ENCODE measurements at places on chromosomes 1 and 21.

DNA sequence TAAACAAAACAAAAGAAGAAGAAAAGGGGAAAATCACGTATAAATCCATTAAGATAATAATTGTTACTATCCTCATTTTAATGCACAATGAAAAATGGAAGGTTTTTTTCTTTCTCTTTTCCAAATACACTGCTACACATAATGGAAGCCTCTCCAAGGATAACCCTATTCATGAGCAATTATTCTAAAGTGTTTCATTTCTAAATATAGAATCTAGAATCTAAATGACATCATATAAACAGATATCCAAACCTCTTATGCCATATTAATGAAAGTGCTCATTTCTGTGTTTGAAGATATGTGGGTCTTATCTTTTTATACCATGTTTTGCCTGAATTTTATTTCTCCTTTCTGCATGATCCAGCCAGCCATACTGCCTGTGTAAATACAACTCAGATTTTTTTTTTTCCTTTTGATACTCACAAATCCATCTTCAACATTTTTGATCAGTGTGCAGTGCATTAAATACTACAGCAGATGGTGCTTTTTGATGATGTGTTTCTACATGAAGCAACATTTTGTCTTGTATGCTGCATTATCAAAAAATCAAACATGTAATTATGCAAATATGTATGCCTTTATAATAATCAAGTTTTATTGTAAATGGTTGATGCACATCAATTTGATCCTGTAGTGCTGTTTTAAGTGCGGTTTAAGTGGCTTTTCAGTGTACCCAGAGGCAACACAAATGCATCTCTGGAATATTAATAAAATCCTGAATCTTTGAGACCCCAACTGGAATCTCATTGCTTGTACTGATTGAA, 625.6 kb upstream of the PTBP2 start:
- DNase-seq: no peak

DNA sequence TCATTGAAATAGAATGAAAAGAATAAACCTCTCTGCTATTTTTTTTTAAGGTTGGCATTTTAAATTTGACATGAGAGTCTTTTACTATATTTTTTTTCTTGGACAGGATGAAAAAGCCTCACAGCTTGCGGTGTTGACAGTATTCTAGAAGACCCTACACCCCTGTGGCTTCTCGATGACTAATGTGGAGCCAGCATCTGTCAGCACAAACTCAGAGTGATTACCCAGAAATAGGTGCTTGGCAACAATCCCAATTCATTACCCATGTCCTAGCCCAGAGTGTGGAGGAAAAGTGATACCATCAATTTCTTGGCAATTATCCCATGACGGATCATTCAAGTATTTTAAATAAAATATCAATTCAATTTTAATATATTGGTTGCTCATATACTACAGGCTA, 186.8 kb upstream of the MAP1LC3C start:
- DNase-seq: peak; percentile 90

- no peak for DNase-seq
Observed at GRCh38 chr1:221797506-221797905, 55.6 kb upstream of the DUSP10 start.

GRCh38 chr1:37433171-37433570, 41.2 kb upstream of the ZC3H12A start:
- no peak for DNase-seq

DNA sequence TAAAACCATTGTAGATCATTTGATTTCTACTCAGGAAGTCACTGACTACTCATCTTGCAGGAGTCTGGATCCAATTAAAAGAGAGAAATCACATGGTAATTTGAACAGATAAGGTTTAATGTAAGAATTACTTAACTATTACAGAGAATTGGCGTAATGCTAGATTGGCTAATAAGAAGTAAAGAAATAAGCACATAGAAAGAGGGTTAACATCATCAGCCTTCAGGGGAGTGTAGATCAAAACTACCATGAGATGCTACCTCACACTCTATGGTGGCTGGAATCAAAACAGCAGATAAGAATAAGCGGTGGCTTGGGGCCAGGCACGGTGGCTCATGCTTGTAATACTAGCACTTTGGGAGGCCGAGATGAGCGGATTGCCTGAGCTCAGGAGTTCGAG, 11.7 kb downstream of the ST3GAL3 start:
- no peak for DNase-seq

DNA sequence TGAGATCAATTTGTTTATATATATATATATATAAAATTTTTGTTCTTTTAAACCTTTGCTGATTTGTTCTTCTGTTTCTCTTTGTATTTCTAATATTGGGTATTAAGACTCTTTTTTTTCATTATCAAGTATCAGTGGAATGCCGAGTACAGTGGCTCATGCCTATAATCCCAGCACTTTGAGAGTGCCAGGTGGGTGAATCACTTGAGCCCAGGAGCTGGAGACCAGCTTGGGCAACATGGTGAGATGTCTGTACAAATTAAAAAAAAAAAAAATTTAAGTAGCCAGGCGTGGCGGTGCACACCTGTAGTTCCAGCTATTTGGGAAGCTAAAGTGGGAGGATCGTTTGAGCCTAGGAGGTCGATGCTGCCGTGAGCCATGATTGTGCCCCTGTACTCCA, 67.1 kb downstream of the MAST2 start:
- DNase-seq: no peak

DNA sequence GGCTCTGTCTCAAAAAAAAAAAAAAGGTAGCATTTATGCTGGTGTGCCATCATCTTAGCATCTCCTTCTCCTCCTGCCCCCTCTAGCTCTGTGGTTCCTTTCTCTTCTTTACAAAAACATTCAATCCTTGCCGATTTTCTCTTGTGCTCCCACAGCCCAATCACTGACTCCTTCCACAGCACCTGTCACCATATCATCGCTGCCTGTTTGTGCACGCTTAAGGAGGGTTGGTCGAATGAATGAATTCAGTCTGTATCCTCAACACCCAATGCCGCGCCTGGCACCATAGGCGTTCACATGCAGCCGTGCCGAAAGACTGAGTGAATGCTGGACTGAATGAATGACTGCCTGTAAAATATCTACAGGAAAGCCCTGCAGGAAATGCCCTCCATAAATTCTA, 7.9 kb downstream of the RNU5D-1 start:
- no peak for DNase-seq

GRCh38 chr1:225373155-225373554, 54.7 kb downstream of the LBR start:
- no peak for DNase-seq

- DNase-seq: no peak
Observed at GRCh38 chr1:38958967-38959366, 17.3 kb upstream of the RHBDL2 start.

- DNase-seq: no peak
Observed at GRCh38 chr1:221634606-221635005, 107.3 kb downstream of the DUSP10 start.

DNA sequence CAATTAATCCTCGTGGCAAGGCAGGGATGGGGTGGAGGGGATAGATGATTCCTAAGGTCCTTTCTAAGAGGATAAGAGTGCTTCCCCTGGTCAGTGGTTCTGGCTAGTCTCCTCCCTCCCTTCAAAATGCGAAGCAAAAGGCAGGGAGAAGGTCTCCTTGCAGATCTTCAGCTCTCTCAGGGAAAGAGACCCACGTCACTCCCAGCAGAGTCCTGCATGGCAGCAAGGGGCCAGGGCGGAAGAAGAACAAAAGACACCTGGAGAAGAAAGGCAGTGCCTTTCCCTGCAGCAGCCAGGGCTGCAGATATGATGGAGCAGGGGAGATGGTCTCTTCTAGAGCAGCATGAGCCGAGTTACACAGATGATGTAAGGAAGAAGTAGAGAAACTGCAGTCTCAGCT, 29.6 kb upstream of the SLAMF9 start:
- no peak for DNase-seq

DNA sequence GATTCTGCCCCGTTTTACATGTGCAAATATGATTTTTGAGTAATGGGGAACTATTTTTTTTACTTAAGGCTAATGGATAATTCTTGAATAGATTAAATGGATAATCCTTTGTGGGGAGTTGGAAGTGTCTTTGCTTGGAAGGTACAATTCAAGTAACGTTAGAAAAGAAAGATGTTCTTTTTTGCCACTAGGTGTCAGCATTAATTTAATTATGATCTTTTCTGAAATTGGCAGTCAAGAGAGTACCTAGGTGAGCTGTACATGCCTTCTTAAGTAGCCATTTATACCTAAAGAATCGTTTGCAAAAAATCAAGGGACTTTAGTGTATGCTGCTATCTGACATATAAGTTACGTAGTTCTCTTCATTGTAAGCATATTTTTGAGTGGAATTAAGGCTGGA, 2.2 kb downstream of the FBXO28 start:
- DNase-seq: peak; percentile 58

GRCh38 chr1:203378556-203379245, 27.8 kb upstream of the FMOD start:
- no peak for DNase-seq

DNA sequence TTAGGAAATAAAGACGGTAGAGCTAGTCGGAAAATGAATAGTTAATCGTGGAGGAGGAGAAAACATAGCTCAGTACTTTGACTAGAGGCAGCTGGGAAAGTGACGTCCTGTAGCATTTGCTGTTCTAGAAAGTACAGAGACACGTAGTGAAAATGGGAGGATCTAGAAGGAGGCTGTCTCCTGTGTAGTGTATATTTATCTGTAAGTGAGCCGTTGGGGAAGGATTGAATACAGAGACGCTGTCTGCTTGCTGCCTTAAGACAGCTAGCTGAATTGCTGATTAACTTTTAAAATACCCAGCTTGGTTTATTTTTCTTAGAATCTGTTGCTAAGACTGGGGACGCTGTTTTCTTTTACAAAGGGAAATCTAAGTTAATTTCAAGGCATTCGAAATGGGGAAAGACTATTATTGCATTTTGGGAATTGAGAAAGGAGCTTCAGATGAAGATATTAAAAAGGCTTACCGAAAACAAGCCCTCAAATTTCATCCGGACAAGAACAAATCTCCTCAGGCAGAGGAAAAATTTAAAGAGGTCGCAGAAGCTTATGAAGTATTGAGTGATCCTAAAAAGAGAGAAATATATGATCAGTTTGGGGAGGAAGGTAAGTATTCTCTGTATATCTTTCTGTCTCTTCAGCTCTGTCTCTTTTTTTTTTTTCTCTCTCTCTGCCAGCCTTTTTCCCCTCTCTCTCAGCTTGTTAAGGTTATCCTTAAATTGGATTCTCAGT, at the start of gene DNAJB4:
Gene DNAJB4, plus strand, starts transcription at position 221 of the 729 bp plus-strand sequence. Its CDS starts 172 bp downstream, at position 393.
- no peak for DNase-seq

GRCh38 chr1:178937695-178938094, 66.8 kb upstream of the ANGPTL1 start:
- no peak for DNase-seq

All from NCI-H146 (cell line).